ENCODE measurements at places on chromosomes 2 and 18. TPM values are rescaled to one million over a fixed set of nuclear protein-coding genes. Genes with fewer than 3 reads are reported as not detected.

The DPY30 gene
- 41.4 TPM for total RNA-seq

The CNTNAP5 gene
- not detected for total RNA-seq

The NYAP2 gene
- not detected for total RNA-seq

The DSG2 gene
- 5.2 TPM for total RNA-seq

The ANKRD30B gene
- total RNA-seq = 0.73 TPM

The NAT8 gene
- total RNA-seq = not detected

The CRYGD gene
- total RNA-seq = not detected

The COL5A2 gene
- total RNA-seq = 889 TPM

The EVX2 gene
- total RNA-seq = not detected

The MC4R gene
- not detected for total RNA-seq

The WBP1 gene
- total RNA-seq = 67.7 TPM

The GPR75 gene
- total RNA-seq = 1.5 TPM

The NOTO gene
- total RNA-seq = not detected

The CACNB4 gene
- 10.8 TPM for total RNA-seq

The CXCR1 gene
- not detected for total RNA-seq

The SPATA3 gene
- total RNA-seq = not detected

The TUBA4B gene
- not detected for total RNA-seq

The IKZF2 gene
- total RNA-seq = 5.2 TPM

The C2orf72 gene
- 6.3 TPM for total RNA-seq

The YIPF4 gene
- total RNA-seq = 29.1 TPM

The LINC00305 gene
- total RNA-seq = not detected

The GNLY gene
- total RNA-seq = not detected

The SH3BP4 gene
- total RNA-seq = 35.6 TPM

All from smooth muscle cell of the pulmonary artery (primary cell).